A673 (cell line): ENCODE measurements at places on chromosomes 11 and 22. TPM values are rescaled to one million over a fixed set of nuclear protein-coding genes. Genes with fewer than 3 reads are reported as not detected.

DNA sequence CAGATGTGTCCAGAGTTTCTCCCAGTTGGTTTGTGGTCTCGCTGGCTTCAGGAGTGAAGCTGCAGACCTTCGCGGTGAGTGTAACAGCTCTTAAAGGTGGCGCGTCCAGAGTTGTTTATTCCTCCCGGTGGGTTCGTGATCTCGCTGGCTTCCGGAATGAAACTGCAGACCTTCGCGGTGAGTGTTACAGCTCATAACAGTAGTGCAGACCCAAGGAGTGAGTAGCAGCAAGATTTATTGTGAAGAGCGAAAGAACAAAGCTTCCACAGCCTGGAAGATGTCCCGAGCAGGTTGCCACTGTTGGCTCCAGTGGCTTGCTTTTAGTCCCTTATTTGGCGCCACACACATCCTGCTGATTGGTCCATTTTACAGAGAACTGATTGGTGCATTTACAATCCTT is 1.8 kb upstream of the PGA3 start:
- DNase-seq: no peak

FAT3 gene
- total RNA-seq: 7.3 and 9.1 TPM in 2 replicates

- DNase-seq: no peak
These were observed 7.9 kb downstream of the MTMR2 start for GRCh38 chr11:95916049-95916448.

DNA sequence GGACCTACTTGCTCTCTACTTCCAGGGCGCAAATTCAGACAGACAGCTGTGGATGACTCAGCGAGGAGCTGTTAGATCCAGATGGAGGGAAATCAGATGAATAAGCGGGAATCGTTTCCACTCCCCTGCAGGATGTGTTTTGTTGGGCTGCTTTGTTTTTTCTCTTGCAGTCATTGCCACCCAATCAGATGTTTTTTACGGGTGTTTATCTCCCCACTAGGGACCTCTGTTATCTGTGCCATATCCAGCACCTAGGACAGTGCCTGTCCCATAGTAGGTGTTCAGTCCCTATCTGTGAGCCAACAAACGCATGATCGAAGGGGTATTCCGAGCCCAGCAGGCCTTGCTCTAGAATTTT is 51.1 kb upstream of the PARVG start:
- DNase-seq: no peak

MS4A7 gene
- total RNA-seq: not detected in 2 replicates

GRCh38 chr22:44823396-44823795 is 71.0 kb downstream of the ARHGAP8 start:
- DNase-seq: no peak

DNA sequence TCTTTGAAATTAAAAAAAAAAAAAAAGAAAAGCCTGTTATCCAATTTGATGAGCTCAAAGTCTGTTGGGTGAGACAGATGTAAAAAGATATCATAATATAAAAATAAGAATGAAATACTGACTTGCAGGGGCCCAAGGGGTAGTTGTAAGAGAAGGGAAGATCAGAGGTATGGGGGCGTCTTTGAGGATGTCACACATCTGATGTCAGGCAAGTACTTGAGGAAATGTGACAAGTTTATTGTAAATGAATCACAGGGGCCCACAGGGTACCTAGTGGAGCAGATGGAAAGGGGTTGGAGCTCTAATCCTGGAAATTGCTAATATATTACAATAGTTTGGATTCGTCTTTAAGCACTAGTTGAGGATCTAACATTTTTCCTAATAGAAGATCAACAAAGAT is 131.6 kb downstream of the MAML2 start:
- no peak for DNase-seq

GRCh38 chr11:56799691-56800210 is 51.3 kb upstream of the OR9G4 start:
- DNase-seq: peak; percentile 43

- DNase-seq: no peak
These were observed 2.6 kb downstream of the KLHDC7B start for GRCh38 chr22:50548040-50548920.
